ENCODE measurements at places on chromosomes 4 and X.

- no peak for DNase-seq
These were observed 82.7 kb downstream of the ANXA5 start for GRCh38 chr4:121614101-121614500.

DNA sequence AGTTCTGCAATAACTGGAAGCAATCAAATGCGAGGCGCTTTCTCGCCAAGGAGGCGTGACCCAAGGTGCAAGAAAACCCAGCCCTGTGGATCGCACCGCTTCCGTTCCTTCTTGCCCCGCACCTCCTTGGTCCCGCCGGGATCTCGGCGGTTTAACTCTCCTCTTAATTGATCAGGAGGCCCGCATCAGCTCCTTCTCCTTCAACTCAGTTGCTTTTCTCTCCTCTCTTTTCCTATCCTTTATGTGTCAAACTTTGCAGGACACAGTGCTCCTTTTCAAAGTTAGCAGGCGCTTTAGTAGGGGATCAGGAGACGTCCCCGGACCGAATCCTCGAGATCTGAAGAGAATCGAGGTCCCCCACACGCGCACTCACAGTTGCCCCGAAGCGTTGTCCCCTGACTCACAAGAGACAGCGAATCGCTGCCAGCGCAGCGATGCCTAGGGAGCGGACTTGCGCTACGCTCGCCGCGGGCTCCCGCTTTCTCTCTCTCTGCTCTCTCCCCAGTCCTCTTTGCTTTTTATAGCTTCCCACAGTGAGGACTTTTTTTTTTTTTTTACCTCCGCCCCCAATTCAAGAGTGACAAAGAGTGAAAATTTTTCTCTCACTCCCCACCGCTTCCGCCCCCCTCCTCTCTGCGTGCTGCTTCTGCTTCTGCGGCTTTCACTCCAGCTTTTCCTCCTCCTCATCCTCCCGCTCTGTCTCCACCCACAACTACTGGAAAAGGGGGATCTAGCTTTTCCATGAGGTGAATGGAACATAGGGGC is at the start of gene DKK2:
Gene DKK2 (minus strand): TSS at position 495 of the 765 bp plus-strand sequence. CDS start 722 bp downstream, outside the sequence.
- no peak for DNase-seq

GRCh38 chrX:69216446-69216845 is 51.2 kb upstream of the PJA1 start:
- no peak for DNase-seq

DNA sequence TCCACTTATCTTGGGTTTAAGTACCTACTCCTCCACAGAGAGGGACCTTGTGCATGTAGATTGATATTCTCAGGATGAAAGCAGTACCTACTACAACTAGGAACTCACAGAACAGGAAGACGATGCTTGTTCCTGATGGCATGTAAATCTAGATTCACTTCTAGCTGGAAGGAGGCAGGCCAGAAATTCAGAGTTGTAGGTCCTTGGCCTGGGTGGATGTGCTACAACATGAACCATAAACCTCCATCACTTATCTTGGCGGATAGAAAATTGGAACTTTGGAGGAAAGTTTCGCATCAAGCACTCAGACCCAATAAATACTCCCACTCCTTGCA is 9.3 kb upstream of the SMIM20 start:
- DNase-seq, result no peak

- DNase-seq, result no peak
These were observed 32.4 kb upstream of the RBPJ start for GRCh38 chr4:26288355-26288909.

DNA sequence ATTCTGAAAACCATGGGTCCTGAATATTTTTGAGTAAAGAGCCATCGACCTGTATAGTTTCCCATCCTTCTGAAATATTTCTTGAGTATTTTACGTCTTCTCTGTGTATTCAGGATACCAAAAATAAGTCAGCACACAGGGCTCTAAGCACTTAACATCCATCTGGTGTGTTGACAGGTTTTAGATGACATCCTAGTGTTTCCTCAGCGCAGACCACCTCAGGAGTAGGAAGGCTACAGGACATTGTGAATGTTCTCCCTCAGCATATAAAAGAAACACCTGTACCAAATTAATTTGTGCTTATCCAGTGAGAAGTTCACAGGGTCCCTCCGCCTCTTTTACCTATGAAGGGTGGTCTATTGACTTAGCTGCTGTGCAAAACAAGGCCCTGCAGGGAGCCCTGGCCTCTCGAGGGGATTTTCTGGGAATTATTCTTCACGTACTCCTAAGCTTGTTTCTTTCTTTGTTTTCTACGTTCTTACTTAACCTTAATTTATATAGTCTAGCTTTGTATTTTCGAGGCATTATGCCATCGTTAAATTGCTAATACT is 241.8 kb downstream of the FBXO8 start:
- DNase-seq, result no peak

DNA sequence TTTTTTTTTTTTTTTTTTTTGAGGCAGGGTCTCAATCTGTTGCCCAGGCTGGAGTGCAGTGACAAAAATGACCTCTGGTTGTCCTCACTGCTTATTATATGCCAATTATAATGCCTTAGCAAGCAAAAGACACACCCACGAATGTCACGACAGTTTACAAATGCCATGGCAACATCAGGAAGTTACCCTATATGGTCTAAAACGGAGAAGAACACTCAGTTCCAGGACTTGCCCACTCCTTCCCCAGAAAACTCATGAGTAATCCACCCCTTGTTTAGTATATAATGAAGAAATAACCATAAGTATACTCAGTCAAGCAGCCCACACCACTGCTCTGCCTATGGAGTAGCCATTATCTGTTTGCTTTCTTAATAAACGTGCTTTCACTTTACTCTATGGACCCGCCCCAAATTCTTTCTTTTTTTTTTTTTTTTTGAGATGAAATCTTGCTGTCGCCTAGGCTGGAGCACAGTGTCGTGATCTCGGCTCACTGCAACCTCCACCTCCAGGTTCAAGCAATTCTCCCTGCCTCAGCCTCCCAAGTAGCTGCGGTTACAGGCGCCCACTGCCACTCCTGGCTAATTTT is 106.2 kb downstream of the SMIM20 start:
- no peak for DNase-seq

DNA sequence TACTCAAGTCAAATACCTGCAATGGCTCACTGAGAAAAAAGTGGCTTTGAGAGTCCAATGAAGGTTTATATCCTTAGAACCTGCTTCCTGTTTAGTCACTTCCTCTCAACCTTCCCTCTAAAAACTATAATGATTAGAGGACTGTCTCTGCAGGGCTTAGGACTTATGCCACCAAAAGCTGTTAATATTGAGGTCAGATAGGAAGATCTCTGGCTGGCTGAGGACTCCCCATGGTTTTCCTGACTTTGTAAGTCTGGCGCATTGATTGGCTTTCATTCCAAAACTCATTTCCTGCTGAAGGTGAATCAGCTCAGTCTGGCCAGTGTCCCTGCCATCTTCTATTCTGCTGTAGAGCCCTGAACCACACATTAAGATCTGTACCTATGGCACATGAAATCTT is 140.9 kb upstream of the ANK2 start:
- no peak for DNase-seq

DNA sequence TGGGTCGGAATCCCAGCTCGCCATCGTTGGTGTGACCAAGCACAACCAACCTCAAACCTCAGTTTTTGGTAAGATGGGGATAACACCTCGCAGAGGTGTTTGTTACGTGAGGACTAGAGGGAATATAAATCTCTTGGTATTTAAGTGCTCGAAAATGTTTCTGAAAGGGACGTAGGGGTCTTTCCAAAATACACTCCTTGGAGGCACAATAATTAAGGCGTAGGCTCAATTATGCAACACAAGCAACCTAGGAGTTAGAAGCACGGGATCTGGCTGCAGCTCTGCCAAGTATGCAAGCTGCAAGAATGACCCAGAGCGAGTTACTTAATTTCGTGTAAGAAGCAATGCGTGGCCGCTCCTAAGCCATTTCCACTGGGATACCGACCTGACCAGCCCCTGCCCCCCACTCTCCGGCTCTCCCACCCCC is 552 bp downstream of the ADH5 start:
- no peak for DNase-seq

Data from stimulated activated CD8-positive, alpha-beta memory T cell treated with anti-CD3 and anti-CD28 coated beads, Interleukin-4, amount 100 ng/mL, for 1 hour (primary cell).